ENCODE measurements at places on chromosomes 5 and 9. TPM values are rescaled to one million over a fixed set of nuclear protein-coding genes. Genes with fewer than 3 reads are reported as not detected.

Gene SPAAR
- total RNA-seq: not detected

Gene SLC45A2
- not detected for total RNA-seq

DNA sequence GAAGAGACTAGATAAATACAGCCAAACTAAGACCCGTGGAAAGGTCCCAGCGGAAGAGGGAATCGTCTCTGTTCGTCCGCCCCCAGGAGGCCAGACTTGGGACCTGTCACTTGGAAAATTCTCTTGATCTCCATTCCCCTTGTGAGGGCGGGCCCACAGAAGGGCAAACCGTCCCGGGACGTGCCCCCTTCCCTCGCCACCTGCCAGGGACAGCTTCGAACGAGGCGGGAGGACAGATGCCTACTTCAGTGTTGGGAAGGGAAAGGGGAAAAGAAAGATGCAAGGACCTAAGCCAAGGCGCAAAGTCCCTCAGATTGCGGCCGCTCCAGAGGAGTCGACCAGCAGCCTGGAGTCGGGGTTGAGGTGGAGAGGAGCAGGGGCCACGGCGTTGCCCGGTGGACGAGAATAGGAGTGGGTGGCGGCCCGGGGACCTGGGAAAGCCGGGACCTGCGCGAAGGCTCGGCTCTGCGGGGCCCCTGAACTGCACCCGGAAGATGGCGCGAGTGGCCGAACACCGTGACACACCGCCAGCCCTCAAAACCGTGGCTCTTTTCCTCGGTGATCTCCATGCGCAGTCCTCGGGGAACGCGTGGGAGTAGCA, 4.4 kb upstream of the EBF1 start:
- DNase-seq: no peak

Gene RIOK2
- total RNA-seq: 59.1 TPM

DNA sequence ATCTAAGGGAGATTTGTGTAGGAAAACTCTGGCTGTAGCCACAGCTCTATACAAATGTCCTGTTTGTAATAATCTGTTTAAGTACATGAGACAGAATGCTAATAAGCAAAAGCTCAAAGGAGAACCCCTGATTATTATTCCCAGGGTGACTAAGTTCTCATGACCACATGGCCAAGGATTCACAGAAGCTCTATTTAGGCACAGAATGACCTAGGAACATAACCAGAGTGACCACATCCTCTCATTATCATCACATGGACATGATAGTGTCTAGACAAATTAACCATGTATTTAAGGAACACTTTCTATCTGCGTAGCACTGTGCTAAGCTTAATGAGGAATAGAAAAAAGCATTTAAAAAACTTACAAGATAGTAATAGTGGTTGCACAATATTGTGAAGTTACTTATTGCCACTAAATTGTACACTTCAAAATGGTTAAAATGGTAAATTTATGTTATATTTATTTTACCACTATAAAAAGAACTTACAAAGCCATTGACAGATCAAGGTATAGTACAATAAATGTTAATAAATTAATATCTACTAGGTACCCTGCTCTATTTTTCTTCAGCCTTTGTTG, 56.3 kb downstream of the STX17 start:
- no peak for DNase-seq

Data from activated T-cell treated with anti-CD3 and anti-CD28 coated beads, Interleukin-2, amount 50 U/mL, for 4 hours (primary cell).